ENCODE measurements at places on chromosomes 11 and 22. TPM values are rescaled to one million over a fixed set of nuclear protein-coding genes. Genes with fewer than 3 reads are reported as not detected.

The ACO2 gene
- total RNA-seq = 28.1 TPM

The C22orf42 gene
- total RNA-seq = not detected

GRCh38 chr11:35088676-35089075 lies 50.3 kb upstream of the CD44 start:
- peak; percentile 82 for DNase-seq

The NLRP14 gene
- not detected for total RNA-seq

- DNase-seq = peak; percentile 10
Measured at GRCh38 chr11:20388096-20389055, 860 bp downstream of the PRMT3 start.

- no peak for DNase-seq
Measured at GRCh38 chr22:47724751-47725150, 962.3 kb downstream of the TBC1D22A start.

- DNase-seq = no peak
Measured at GRCh38 chr11:105456950-105457349, 152.9 kb upstream of the GRIA4 start.

DNA sequence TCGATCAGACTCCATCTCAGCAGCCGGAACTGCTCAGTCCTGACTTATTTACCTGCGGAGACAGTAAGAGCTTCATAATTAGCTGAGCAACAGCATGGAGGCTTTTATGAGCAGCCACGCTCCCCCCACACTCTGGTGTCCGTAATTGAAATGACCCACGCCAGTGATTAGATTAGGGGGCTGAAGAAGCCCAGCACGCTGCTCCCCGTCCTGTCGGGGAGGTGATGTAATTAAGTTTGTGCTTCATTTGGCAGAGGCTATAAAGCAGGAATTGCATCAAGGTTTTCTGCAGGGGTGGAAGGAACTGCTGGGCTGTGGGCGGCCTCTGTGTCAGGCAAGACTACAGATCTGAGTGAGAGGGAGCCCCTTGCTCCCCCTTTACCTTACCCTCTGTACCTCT lies 22.8 kb upstream of the HTR3A start:
- DNase-seq = no peak

DNA sequence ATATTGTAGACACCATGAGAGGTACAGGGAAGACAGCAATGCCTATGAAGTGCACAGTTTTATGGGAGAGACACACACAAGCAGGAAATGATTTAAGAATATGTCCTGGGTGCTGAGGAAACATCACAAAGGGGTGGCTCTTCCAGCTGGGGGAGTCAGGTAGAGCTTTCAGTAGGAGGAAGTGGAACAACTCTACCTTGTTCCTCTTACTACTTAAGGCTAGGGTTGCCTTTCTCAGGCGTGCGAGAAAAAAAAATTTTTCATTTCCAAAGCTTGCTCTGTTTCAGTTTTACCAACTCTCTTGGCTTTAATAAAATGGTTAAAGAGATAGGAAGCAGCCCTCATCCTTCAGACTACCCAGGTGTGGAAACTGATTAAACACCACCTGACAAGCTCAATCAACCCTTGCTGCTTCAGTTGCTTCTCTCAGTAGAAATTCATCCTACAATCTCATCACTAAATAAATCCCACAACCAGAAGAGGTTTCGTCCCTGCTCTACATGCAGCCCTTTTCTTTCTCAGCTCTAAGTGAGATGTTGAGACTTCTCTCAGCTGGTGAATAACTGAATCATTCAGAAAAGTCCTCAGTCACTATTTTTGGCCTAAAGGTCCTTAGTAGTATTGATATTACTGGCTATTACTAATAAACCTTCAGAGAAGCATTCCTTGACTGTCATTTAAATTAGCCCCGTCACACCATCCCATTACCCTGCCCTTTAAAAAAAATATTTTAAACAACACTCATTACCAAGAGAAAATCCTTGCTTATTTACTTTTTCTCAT lies 5.9 kb downstream of the ABTB2 start:
- DNase-seq = no peak

The PTPMT1 gene
- total RNA-seq = 183 TPM

DNA sequence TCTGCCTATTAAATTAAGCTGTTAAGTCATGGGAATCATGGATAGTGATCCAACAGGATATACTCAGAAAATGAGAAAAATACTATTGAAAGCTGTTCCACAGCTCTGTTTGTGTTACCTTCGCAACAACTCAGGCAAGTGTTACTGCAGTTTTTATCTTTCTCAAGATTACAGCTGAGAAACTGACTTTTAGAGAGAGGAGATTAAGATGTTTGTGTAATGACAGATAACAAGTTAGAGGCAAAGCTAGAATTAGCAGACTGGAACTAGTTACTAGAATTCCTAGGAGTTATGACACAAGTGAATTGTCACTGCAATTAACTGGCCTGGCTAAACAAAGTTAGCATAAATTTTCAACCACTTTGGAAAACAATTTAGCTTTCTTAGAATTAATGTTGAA lies 1.6 kb downstream of the SLN start:
- DNase-seq = no peak

GRCh38 chr11:70933981-70934583 lies 318.3 kb downstream of the SHANK2 start:
- no peak for DNase-seq

The OR56A4 gene
- not detected for total RNA-seq

The SOX6 gene
- 0.02 TPM for total RNA-seq

The CD3E gene
- total RNA-seq = not detected

GRCh38 chr11:117830072-117830471 lies 5.5 kb upstream of the FXYD2 start:
- DNase-seq = no peak

GRCh38 chr11:15683528-15683927 lies 568.8 kb downstream of the INSC start:
- DNase-seq = no peak

The MFNG gene
- total RNA-seq = 0.07 TPM

DNA sequence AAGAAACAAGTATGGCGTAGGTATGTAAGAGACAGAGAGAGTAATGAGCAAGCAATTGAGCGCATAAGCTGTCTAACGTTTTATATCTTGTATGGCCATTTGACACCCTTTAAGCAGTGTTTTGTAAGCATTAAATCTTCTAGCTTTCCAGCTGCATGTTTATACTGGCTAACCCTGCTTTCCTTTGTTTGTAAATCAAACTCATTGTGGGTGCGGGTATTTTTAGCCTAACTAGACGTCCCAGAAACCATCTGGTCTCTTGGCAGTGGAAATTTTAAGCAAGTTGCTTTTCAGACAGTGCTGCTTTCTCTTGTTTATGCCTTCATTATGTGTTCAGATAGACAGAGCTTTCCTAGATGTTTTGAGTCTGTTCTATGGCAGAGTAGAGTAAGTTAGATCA lies 73.5 kb downstream of the RNF169 start:
- peak; percentile 30 for DNase-seq

DNA sequence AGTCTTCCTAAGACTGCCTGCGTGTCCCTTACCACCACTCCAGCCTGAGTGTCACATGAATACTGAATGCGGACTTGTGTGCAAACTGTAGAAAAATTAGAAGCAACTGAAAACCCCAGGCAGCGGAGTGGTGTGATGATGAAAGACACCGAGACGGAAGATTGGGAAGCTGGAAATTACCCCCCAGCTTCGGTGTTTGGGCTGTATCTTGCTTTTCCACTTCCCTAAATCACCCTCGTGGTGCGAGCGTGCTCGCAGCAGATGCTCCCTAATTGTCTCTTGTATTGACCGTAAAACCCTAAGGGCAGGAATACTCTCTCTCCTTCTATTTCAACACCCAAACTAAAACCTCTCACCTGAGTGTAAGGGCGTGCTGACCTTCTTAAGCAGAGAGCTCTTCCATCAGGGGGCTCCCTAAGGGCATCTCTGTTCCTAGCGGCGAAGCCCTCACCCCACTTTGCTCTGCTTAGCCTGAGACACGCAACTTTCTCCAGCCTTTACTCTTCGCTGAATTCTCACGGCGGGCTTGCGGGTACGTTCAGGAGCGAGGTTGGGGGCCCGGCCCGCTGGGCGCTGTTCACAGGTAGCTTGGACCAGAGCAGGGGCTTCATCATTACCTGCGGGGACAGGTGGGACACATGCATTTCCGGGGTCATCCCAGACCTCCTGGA lies 62.4 kb downstream of the CRYBB2 start:
- no peak for DNase-seq

GRCh38 chr11:120906766-120907165 lies 117.1 kb upstream of the TBCEL start:
- DNase-seq = no peak

DNA sequence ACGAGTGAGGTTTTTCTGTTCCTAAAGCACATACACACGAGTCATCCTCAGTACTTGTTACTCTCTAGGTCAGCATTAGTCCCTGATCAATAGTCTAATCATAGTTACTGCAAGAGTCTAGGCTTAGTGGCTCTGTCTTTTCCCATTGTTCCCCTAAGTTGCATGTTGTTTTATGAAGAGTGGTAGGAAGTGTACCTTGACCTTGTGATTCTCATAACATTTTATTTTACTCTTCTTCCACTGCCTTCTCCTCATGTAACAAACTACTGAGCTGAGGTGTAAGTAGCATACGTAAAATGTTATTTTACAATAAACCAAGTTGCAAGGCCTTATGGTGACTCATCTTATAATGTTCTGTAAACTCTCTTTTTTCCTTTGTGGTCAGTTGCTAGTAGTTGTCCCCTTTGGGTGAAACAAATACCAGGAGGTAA lies 15.0 kb downstream of the METTL15 start:
- peak; percentile 80 for DNase-seq

Data from M059J (cell line).